ENCODE measurements at places on chromosomes 16 and 17. TPM values are rescaled to one million over a fixed set of nuclear protein-coding genes. Genes with fewer than 3 reads are reported as not detected.

DNA sequence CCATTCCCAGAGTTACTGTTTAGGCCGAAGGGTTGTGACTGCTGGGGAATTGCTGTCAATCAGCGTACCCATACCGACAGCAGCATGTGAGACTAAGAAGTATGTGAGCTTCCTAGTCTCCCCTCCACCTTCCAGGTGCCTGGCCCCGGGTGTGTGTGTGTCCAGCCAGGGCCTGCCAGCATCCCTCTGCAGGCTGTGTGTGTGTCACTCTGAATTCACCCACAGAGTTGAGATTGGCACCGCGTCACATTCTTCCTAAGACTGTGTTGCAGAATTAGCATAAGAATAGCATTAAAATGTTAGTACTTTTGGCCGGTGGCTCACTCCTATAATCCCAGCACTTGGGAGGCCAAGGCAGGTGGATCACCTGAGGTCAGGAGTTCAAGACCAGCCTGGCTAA, 31.8 kb downstream of the PRMT7 start:
- H3K4me1 ChIP-seq: no peaks in the 10 kb centered on the region
- H3K4me3 ChIP-seq: no peak overlapping the region
- DNase-seq: no peak
- H3K36me3 ChIP-seq: peaks cover 33% of the 10 kb centered on the region
- no peak overlapping the region for H3K27ac ChIP-seq

DNA sequence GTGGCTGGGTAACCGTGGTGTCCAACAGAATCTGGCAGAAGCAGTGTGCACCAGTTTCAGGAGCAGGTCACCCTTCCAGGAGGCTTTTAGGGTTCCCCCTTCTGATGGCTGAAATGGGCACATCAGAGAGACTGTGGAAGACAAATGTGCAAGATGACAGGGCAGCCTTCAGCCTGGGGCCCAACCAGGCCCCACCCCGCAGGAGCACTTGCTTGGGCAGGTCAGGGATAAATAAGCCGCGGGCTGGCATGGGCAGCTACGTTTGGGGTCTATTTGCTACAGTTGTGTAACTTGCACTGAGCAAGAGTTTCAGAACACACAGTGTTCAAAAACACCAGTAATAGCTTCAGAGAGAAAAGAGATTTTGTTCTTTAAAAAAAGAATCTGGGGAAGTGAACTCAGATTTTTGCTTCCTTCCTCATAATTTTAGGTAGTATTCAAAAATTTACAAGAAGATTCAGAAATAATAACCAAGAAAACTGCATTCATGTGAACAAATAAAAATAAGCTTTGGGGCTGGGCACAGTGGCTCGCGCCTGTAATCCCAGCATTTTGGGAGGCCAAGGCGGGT, 44.9 kb upstream of the BAHCC1 start:
- DNase-seq: no peak
- no peaks in the 10 kb centered on the region for H3K27me3 ChIP-seq
- peaks cover 8% of the 10 kb centered on the region for H3K4me1 ChIP-seq
- peak overlapping the region; percentile 56 for H3K27ac ChIP-seq
- no peak overlapping the region for H3K4me3 ChIP-seq
- H3K36me3 ChIP-seq: peaks cover 3% of the 10 kb centered on the region

DNA sequence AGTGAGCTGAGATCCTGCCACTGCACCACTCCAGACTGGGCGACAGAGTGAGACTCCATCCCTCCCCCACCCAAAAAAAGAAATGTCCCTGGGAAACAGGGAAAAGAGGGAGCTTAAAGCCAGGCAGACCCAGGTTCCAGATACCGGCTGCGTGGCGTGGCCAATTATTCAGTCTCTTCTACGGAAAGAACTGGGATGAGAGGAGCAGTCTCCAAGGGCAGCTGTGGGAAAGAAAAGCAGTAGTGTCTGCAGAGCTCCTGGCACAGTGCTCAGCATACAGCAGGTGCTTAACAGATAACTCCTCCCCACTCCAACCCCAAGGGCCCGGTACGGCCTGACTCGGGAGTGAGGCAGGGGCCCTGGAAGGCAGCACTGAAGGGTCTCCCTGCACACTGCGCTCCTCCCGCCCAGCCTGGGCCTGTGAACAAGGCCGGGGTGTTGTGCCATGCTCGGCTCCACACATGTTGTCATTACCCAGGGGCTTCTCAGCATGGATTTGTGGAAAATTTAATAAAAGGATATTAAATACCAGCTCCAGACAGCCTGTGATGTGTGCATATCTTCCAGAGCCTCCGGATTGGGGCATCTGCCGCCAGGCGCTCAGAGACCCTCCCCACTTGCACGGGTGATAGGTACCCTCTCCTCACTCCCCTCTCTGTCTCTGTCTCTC, 17.6 kb upstream of the SPPL2C start:
- no peaks in the 10 kb centered on the region for H3K4me1 ChIP-seq
- H3K27ac ChIP-seq: no peak overlapping the region
- DNase-seq: no peak
- no peak overlapping the region for H3K4me3 ChIP-seq
- peaks cover 20% of the 10 kb centered on the region for H3K27me3 ChIP-seq

- no peak overlapping the region for H3K27ac ChIP-seq
- H3K4me1 ChIP-seq: peaks cover 6% of the 10 kb centered on the region
- no peaks in the 10 kb centered on the region for H3K27me3 ChIP-seq
These were observed 921 bp upstream of the LCAT start for GRCh38 chr16:67944690-67945391.

- H3K36me3 ChIP-seq: peaks cover 2% of the 10 kb centered on the region
- H3K4me1 ChIP-seq: peaks cover 3% of the 10 kb centered on the region
- no peak overlapping the region for H3K27ac ChIP-seq
- no peaks in the 10 kb centered on the region for H3K27me3 ChIP-seq
- DNase-seq: no peak
- H3K4me3 ChIP-seq: no peak overlapping the region
These were observed 42.9 kb upstream of the TEKT3 start for GRCh38 chr17:15384142-15384787.

DNA sequence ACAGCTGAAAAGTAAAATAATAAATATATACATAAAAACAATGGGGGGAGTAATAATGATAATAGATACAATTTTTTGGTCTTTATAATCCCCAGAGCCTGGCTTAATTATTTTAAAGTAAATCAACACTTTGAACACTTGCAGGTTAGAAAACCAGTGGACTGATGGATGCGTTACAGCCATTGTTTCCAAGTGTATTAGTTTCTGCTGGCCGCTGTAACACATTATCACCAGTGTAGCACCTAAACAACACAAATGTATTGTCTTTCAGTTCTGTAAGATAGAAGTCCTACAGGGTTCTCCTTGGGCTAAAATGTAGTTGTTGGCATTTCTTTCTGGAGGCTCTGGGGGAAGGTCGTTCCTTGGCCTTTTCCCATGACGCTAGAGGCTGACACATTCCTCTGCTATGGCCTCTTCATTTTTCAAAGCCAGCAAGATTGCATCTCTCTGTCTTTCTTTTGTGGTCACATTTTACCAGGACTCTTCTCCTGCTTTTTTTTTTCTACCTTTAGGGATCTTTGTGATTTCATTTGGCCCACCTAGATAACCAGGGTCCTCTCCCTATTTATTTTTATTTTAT, 116.8 kb downstream of the WWOX start:
- H3K36me3 ChIP-seq: peaks cover 6% of the 10 kb centered on the region
- no peak overlapping the region for H3K27ac ChIP-seq
- DNase-seq: no peak
- H3K27me3 ChIP-seq: no peaks in the 10 kb centered on the region

DNA sequence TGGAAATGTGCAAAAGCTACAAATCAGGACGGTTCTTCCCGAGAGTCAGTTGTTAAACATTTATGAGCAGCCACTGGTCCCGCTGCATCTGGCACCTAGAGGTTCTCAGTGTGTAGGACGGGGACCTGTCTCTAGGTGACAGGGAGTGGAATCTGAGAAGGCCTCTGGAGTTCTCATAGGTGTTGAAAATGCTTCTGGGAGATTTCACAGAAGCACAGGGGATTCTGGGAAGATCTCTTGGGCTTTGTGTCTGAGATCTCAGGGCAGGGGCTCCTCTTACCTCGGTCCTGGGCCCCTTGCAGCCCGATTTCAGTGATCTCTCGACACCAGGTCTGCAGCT, 8.9 kb downstream of the ALOX15 start:
- H3K27me3 ChIP-seq: peaks cover 51% of the 10 kb centered on the region
- no peaks in the 10 kb centered on the region for H3K36me3 ChIP-seq
- H3K4me3 ChIP-seq: no peak overlapping the region
- H3K4me1 ChIP-seq: no peaks in the 10 kb centered on the region

DNA sequence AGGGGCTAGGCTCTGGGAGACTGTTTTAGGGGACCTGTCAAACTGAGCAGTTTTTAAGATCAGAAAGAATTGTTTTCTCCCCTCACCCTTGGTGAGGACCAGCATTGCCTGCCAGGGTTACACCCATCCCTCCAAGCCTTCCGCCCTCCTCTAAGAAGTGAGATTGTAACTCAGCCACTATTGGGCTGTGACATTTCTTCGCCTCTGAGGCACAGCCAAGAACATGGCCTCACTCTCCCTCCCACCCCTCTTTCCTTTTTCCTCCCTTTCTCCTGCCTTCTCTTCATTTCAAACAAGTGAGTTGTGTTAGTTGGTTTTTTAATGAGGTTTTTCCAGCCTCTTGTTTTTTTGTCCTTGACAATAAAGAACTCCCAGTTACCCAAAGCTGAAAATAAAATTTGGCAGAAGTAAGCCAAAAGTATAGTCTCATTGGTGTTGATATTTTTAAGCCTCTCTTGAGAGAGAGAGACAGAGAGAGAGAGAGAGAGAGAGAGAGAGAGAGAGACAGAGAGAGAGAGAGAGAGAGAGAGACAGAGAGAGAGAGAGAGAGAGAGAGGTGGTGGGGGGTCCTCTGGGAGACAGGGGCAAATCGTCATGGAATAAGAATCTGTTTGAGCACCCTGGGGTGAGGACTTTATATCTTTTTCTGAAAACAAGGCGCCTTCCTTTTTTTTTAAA, 77.2 kb upstream of the TBX2 start:
- no peak overlapping the region for H3K4me3 ChIP-seq
- peaks cover 6% of the 10 kb centered on the region for H3K4me1 ChIP-seq
- no peak overlapping the region for H3K27ac ChIP-seq
- peaks cover 43% of the 10 kb centered on the region for H3K27me3 ChIP-seq
- H3K36me3 ChIP-seq: no peaks in the 10 kb centered on the region

- DNase-seq: no peak
- H3K4me1 ChIP-seq: peaks cover 57% of the 10 kb centered on the region
- peak overlapping the region; percentile 86 for H3K27ac ChIP-seq
- peaks cover 11% of the 10 kb centered on the region for H3K36me3 ChIP-seq
- H3K27me3 ChIP-seq: no peaks in the 10 kb centered on the region
These were observed 17.3 kb downstream of the LLGL2 start for GRCh38 chr17:75542728-75543336.

GRCh38 chr17:73820686-73821448, 176.6 kb upstream of the SDK2 start:
- peaks cover 49% of the 10 kb centered on the region for H3K27me3 ChIP-seq
- H3K4me1 ChIP-seq: no peaks in the 10 kb centered on the region
- H3K36me3 ChIP-seq: no peaks in the 10 kb centered on the region

- peaks cover 7% of the 10 kb centered on the region for H3K27me3 ChIP-seq
- DNase-seq: no peak
- H3K4me3 ChIP-seq: peak overlapping the region; percentile 73
- peaks cover 2% of the 10 kb centered on the region for H3K36me3 ChIP-seq
These were observed 27.1 kb downstream of the GNPTG start for GRCh38 chr16:1378804-1379303.

DNA sequence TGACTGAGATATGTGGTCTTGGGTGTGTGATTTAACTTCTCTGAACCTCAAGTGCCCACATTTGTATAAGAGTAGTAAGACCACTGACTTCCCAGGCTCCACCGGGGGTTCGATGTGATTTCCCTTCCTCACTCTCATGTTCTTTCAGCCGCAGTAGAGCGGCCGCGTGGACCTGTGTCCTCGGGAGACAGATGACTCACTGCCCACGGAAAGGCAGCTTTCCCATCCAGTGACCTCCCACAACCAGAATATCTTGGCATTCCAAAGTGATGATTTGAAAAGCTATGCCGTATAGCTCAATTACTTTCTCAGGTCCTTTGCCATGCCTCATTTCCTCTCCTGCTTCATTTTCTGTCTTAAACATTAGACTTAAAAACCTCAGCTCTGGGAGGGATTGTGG, 73.6 kb downstream of the IL21R start:
- no peak for DNase-seq
- no peaks in the 10 kb centered on the region for H3K27me3 ChIP-seq
- H3K4me3 ChIP-seq: no peak overlapping the region
- H3K27ac ChIP-seq: no peak overlapping the region

DNA sequence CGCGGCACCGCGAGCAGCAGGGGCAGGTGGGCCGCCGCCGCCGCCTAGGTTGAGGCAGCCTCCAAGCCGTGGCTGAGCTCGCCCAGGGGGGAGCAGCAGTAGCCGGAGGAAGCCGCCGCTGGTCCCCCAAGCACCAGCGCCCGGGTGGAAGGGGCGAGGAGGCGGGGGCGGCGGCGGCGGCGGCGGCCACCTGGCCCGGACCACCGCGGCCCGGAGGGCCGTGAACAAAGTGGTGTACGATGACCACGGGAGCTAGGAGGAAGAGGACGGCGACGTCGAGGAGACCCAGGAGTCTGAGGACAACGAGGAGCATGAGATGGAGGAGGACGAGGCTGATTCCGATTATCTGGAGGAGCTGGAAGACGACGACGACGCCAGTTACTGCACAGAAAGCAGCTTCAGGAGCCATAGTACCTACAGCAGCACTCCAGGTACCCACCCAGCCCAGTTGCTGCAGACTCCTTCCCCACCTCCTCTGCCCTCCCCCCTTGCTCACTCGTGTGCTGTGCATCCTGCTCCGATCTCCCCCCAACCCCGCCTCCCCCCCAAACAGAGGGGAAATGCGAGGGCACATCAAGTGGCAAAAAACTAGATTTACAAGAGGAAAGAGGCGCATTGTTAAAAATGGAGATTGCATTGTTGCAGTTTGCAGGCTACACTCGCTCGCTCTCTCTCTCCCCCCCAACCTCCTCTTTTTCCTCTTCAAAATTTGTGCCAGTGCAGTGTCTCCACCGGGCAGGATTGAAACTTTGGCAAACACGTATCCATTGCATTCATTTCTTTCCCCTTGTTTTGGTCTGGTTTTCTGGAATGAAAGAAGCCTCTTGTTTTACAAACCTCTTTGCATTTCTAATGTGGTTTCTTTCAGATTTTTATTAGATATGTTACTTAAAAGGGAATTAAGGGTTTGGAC, 41.8 kb upstream of the AMZ2 start:
- H3K27me3 ChIP-seq: peaks cover 30% of the 10 kb centered on the region
- peak overlapping the region; percentile 81 for H3K4me3 ChIP-seq
- peaks cover 13% of the 10 kb centered on the region for H3K36me3 ChIP-seq
- DNase-seq: no peak
- peaks cover 9% of the 10 kb centered on the region for H3K4me1 ChIP-seq
- H3K27ac ChIP-seq: peak overlapping the region; percentile 98

- DNase-seq: no peak
- no peak overlapping the region for H3K4me3 ChIP-seq
- peaks cover 3% of the 10 kb centered on the region for H3K27me3 ChIP-seq
- peaks cover 13% of the 10 kb centered on the region for H3K4me1 ChIP-seq
- H3K27ac ChIP-seq: no peak overlapping the region
These were observed 84.5 kb downstream of the XYLT1 start for GRCh38 chr16:17386229-17386628.

SOCS1 gene
- 6.6 TPM for total RNA-seq

DPEP3 gene
- not detected for total RNA-seq

CDYL2 gene
- 17.0 TPM for total RNA-seq

DRC7 gene
- 6.8 TPM for total RNA-seq

MINK1 gene
- 145 TPM for total RNA-seq

CMTM1 gene
- total RNA-seq: 9.0 TPM
